ENCODE measurements at places on chromosomes 12 and 14.

GRCh38 chr12:49109641-49110463 lies 795 bp downstream of the LMBR1L start:
- DNase-seq: no peak

DNA sequence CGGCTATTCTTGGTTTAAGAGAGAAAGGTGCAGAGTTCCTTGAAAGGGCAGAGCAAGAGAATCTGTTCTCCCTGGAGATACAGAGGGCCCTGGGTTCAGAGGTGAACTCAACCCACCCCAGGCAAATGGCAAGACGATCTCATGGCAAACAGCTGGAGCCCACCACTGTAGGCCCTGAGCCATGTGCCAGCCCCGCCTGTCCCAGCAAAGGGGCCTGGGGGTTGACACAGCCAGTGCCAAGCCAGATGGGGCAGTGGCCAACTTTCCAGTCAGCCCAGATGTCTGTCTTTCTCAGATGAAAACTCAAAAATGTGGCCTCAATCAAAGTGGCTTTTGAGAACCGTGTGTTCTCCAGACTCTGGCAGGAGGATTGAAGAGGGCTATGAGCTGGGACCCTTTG lies 51.8 kb downstream of the ISCA2 start:
- DNase-seq: no peak

GRCh38 chr12:90216020-90216552 lies 507.4 kb upstream of the ATP2B1 start:
- DNase-seq: no peak

DNA sequence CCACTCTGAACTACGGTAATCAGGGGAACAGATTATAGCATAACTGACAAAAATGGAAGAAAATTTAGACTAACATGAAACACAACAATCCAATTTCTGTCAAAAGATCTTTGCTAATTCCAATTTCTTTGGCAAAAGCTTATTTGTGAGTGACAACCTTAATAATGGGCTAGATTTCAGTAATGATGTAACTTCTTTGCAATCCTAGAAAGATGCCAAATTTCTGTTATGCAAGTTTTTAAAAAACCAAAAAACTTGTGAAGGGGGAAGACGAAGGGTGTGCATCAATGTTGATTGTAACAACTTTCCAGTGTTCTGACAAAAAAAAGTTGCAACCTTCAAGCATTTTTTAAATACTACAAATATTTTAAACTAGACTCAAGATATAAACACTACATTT lies 59.9 kb downstream of the DICER1 start:
- no peak for DNase-seq

GRCh38 chr12:26122061-26122680 lies 2.7 kb downstream of the BHLHE41 start:
- no peak for DNase-seq

GRCh38 chr12:132490422-132491137 lies 629 bp downstream of the FBRSL1 start:
- no peak for DNase-seq

DNA sequence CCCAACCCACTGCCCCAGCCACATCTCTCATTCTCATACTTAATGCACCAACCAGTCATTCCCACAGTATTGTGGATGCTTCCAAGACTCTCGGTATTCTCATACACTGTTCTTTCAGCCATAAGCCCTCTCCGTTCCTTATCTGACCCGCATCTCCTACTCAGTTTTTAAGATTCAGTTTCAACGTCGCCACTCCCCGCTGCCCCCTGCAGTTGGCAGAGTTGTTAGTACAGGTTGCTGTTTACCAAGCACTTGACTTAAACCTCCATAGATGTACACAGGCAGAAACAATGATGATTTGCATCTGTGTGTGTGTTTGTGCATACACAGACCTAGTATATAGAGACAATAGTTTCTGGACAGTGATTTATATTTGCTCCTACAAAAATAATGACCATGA lies 40.2 kb downstream of the PAH start:
- no peak for DNase-seq

DNA sequence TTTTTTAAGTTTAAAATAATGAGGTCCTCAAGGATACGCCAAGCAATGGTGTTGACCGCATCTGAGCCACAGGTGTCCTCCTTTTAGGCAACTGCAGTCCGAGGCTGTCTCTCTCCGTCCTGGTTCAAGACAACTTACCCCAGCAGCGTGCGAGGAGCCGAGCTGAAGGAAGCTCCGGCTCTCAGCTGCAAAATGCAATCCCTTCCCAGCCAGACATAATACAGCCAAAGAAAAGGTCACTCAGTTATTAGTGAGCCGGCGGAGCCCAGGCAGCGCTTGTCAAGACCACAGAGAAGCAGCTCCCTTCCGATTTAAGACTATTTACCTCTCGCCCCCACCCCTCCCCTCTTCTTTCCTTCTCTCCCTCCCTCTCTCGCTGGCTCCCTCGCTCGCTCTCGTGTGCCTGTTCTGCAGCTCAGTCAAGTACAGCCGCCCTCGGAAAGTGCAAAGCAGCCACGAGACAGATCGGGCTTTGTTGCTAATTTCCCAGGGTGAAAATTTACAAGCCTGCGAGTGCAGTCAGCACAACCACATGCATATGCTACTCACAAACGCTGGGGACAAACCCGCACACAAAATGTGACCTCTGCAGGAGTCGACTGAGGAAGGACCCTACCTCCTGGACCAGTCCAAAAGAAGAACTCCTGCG lies 363 bp upstream of the LMO3 start:
- DNase-seq: no peak

DNA sequence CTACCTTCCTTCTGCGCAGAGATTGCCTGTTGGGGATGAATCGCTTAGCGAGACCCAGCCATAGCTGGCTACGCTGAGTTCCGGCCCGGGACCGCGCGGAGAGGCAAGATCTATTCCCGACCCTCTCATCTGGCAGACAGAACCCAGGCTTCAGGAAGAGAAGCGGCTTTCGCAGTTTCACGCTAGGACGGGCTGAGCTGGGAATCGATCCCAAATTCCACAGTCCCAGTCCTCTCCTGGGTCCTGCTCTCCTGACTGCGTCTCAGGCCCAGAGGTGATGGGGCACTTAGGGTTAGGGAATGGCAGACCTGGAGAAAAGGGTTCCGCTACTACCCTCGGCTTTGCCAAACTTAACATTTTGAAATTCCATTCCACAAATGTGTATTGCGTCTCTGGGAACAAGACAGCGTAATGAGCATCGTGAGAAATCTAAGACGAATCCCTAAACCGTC lies 2.8 kb downstream of the PTPN21 start:
- no peak for DNase-seq

GRCh38 chr14:96536807-96537206 lies 34.6 kb downstream of the PAPOLA start:
- no peak for DNase-seq

GRCh38 chr12:87338681-87339080 lies 690.5 kb downstream of the C12orf50 start:
- DNase-seq: no peak
